ENCODE measurements at places on chromosomes 12 and 14.

- DNase-seq: no peak
Observed at GRCh38 chr14:86331341-86331740, 801.4 kb downstream of the FLRT2 start.

- no peak for DNase-seq
Observed at GRCh38 chr14:91934554-91935285, 12.8 kb downstream of the FBLN5 start.

DNA sequence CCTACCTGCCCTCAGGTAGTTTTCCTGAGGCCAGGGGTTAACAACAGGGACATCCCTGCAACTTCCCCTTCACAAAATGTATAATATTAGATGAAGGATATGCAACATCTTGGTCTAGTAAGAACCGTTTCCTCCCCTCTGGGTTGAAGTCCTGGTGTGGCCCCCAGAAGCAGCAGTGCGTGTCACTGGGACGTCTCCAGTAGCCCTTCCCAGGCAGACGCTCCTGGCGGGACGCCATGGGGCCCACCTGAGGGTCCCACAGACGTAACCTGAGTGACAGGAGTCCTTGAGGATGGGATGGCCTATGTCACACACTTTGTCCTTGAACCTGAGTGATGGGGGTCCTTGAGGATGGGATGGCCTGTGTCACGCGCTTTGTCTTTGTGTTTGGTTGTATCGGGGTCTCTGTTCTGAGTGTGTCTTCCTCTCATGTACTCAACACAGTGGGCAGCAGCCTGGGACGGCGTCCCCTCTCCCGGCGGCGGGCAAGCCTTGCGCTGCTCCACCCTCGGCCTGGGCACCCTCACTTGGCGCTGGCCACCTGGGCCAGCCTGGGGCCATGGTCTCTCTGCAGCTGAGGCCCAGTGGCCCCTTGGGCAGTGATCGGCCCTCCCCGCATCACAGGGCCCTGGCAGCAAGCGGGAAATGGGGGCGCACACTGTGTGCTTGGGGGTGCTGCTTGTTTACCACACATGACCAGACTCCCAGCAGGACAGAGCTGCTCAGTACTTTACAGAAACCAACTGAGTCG, 14.3 kb upstream of the AMN start:
- DNase-seq: no peak

- peak; percentile 25 for DNase-seq
Observed at GRCh38 chr12:79344855-79345847, 345.6 kb downstream of the PAWR start.

- DNase-seq: no peak
Observed at GRCh38 chr12:110361216-110361615, 42.3 kb downstream of the ANAPC7 start.

- peak; percentile 3 for DNase-seq
Observed at GRCh38 chr14:52960627-52961026, 9.8 kb upstream of the FERMT2 start.

GRCh38 chr12:71973687-71974086, 35.0 kb downstream of the TPH2 start:
- DNase-seq: no peak

- no peak for DNase-seq
Observed at GRCh38 chr14:90040411-90040810, 21.4 kb upstream of the KCNK13 start.

DNA sequence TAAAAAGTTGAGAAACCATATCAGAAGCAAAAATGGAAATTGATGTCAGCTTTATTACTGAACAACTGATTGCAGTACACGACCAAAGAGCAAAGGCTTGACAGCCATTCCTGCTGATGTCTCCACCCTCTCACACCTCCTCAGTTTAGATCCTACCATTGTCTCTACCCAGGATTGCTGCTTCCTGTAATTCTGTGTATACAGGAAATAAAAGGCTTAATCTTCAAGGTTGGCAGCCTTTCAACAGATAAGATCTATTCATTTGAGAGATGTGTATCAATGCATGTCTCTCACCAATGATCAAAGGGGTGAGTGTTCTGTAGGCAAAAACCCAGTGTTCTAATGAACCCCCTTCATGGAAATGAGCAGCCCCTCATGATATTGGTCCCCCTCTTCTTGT, 27.0 kb downstream of the SLCO1C1 start:
- no peak for DNase-seq

DNA sequence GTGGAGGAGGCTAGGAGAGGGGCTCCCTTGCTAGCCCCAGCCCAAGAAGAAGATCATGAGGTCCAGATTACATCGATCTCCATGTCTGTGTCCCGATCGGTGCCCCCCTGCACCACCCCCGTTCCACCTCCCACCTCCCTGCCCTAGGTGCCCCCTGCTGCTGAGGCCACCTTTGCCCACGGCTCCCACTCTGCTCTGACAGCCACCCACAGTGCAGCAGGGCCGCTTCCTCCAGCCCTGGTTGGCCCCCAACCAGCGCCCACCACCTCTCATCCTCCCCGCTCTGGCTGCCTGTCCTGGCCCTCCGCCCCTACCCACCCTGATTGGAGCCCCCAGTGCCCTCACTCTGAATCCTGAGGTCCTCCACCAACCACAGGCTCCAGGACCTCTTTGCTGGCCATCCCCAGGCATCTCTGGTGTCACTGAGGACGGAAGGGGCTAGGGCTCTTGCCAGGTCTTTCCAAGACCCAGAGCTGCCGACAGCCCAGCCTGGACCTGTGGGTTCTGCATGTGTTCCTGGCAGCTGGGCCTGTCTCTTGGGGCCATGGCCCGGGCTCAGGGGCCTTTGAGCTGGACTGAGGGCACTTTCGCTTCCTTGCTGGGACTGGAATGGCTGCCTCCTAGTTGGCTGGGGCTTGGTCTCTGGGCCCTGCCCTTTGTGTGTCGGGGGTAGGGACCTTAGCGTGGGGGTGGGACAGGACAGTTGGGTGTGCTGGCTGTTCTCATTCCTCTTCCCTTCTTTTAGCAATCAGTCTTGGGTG, 7.2 kb upstream of the PLXNC1 start:
- no peak for DNase-seq

DNA sequence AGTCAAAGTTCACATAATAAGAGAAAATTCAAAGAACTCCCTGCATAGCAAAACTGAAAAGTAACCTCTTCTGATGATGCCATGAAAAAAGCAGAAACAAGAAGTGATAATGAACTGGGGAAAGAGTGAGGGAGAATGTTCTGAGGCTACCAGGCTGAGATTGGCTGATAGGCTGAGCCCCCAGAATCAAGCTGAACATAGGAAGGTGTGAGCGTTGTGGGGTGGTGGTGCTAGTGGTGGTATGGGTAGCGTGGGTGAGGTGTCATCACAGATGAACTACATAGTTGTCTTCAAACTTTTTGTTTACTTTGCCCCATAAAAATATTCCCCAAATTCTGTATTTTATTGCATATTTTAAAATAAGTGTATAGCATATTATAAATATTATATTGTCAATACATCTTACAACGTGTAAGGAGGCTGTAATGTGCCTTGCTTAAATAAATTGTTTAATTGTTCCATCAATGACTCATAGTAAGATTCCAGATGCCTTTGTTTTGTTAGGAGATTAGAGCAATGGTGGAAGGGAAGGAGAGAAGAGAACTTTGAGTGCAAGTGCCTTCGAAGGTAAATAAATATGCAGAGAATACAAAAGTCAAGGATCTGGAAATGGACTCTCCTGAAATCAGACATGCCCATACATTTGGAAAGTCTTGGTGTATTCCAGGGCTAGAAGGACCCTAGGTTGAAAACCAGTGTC, 15.8 kb upstream of the CFAP54 start:
- peak; percentile 62 for DNase-seq

- DNase-seq: peak; percentile 13
Observed at GRCh38 chr14:50311337-50311971, 575 bp downstream of the L2HGDH start.

DNA sequence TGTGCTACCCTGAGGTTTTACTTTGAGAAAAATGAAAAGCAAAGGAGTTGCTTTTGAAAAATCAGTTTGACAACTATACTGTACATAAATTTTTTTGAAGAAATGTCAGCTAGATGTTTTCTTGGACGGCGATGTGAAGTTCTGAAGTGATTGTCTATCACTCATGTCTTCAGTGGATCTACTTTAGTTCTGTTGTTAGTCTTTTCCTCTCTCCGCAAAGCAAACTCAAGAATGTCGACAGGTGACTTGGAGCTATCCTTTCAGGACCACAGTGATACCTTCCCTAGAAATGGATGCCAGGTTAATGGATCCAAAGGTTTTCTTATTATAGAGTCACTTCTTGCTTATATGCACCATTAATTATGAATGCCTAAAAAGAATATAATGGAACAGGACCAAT, 1.2 kb downstream of the PTPRO start:
- DNase-seq: no peak

GRCh38 chr12:4045786-4046494, 172.7 kb upstream of the PARP11 start:
- no peak for DNase-seq

DNA sequence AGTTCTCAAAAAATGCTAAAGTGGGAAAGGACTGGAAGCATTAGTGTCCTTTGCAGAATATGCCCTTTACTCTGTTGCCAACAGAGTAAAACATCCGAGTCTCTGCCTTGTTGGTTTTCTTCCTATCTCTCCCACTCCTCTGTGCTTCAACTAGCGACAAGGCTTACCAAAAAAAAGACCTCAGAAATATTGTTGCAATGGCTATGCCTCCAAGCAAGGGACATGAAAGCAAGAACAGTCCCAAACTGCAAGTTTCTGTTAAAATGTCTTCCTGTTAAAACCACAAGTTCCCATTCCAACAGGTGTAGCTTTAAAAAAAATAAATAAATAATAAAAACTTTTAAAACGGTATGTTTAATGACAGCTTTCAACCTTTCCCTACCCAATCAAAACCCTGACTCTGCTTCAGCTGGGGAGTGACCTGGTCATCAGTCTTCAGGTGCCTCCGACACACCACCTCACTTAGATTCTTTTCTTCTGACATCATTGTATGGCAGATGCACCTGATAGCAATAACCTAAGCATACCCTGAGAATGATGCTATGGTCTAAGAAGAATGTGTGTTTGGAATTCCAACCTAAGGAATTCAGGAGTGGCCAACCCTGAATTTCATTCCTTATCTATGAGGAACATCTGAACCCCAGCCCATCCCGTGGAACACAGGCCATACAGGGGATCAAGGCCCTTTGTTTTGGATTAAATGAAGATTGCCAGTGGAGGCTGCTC, 81.0 kb downstream of the RPS29 start:
- no peak for DNase-seq

- DNase-seq: peak; percentile 56
Observed at GRCh38 chr12:7645395-7646177, 20.1 kb downstream of the APOBEC1 start.

DNA sequence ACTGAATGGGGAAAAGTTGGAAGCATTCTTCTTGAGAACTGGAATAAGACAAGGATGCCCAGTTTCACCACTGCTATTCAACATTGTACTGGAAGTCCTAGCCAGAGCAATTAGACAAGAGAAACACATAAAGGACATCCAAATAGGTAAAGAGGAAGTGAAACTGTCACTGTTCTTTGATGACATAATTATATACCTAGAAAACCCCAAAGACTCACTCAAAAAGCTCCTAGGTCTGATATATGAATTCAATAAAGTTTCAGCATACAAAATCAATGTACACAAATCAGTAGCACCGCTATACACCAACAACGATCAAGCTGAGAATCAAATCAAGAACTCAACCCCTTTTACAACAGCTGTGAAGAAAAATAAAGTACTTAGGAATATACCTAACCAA, 157.3 kb upstream of the DDHD1 start:
- DNase-seq: no peak

GRCh38 chr12:14953752-14954151, 7.6 kb downstream of the ARHGDIB start:
- no peak for DNase-seq

DNA sequence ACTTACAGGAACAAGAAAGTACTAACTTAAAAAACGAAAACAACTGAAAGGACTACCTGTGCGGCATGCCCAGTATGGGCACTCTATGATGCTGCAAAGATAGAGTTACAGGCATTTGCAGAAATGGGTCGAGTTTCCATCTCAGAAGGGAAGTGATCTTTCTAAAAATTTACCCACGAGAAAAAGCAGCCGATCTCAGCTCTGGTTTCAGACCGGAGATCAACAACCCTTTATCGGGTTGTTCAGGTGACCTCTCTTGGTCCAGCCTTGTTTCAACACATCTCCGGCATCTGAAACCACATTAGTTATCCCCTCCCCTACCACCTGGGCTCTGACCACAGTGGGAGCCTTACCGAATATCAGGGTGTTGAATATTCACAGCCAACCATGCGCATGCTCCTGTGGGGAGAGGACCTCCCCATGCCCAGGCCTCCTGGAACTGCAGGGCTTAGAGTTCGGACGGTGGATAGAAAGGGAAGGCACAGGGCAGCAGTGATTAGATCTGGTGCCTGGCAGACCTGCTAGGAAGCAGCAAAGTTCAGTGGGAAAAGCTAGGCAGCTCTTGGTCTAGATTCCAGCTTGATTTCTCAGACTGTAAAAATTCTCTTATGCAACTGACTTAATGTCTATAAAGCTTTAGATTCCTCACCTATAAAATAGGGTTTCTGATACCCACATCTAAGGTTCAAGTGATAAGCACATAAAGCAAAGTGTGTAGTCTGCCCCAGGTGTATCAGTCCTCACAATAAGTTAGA, 906.0 kb downstream of the VRK1 start:
- peak; percentile 37 for DNase-seq

GRCh38 chr12:98328467-98328866, 186.9 kb upstream of the TMPO start:
- no peak for DNase-seq

DNA sequence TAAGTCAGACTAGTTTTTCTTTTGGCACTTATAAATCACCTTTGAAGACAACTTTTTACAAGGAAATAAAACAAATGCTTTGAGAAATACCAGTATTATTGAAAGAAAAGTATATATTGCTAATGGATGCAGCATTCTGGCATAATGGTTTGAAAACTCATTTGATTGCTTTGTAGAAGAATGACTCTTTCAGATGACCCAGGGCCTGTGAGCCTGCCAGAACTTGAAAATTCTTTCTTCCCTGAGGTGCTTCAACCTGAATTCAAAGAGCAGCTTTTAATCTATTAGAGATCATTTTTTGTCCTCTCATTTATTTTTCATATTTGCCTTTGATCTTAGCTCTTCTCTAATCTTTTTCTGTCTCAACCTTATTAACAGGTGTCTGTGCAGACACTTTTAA, 87.4 kb downstream of the LRRK2 start:
- no peak for DNase-seq

DNA sequence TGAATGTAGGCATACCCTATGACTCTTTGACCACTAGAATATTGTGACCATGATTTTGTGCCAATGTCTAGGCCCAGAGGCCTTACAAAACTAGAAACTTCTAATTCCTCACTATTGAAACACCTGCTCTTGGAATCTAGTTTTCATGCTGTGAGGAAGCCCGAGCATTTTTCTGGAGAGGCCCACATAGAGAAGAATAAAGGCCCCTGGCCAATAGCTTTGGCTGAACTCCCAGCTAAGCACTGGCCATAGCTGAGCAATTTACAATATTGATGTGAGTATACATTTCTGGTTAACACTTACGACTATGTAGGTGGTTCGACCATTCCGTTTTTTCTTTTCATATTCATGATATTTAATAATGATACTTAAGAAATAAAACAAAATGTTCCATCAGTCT, 190.3 kb downstream of the KCNH5 start:
- no peak for DNase-seq

DNA sequence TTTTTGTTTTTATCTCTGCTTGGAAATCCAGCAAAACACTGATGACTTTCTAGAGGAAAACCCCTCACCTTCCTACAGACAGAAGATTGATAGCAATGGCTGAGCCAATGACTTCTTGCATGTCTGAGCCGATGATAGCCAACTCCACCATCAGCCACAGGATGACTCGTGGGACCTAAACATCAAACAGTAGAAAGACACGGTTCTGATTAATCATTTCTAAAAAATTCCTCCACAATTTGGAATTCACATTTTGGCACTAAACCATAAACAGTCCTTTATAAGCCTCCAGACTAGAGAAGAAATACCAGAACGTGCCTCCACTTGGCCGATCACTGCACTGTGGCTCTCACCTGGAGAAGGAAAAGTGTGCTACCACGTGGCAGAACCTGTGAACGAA, 25.9 kb downstream of the SLC11A2 start:
- DNase-seq: peak; percentile 11
